Endothelial cell (in vitro differentiated cells): ENCODE measurements at places on chromosomes 1 and 21.
A peak's percentile ranks its signal among the peaks of the same experiment; 100 is the strongest.

GRCh38 chr1:168772428-168773060 lies 43.5 kb upstream of the DPT start:
- no peak for DNase-seq

GRCh38 chr1:25461849-25462248 lies 31.2 kb downstream of the MACO1 start:
- no peak for DNase-seq

DNA sequence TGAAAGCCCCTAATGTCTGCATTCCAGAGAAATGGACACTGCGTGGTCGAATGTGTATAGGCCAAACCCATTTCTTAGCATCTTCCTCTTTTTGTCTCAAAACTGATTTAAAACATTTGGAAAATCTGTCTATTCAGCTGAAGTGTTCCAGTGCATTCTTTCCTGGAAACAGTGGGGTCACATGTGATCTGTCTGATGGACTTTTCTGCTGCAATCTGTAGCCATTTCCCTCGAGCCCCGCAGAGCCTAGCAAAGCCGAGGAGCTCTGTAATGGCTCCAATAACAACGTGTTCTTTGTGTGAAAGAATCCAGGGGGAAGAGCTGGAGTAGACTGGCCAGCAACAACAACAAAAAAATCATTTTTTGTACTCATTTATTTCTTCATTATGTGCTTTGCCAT lies 329.3 kb downstream of the BARHL2 start:
- no peak for DNase-seq

DNA sequence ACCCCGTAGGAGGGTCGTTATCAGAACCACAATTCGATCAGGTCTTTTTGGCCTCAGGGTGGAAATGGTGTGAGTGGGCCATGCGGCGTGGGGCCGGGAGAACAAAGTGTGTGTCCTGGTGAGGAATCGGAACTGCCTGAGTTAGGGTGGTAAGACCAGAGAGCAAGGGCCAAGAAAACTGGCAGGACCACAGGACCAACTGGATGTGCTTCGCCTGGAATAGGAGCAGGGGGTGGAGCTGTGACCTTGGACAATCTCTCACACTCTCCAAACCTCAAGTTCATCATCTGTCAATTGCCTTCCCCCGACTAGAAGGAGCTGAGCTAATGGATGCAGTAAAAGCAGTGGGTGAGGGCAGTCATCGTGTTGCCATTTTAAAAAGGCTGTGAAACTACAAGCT lies 59.5 kb downstream of the NAV1 start:
- DNase-seq: no peak

GRCh38 chr1:2499986-2500596 lies 24.0 kb downstream of the PLCH2 start:
- DNase-seq: no peak

DNA sequence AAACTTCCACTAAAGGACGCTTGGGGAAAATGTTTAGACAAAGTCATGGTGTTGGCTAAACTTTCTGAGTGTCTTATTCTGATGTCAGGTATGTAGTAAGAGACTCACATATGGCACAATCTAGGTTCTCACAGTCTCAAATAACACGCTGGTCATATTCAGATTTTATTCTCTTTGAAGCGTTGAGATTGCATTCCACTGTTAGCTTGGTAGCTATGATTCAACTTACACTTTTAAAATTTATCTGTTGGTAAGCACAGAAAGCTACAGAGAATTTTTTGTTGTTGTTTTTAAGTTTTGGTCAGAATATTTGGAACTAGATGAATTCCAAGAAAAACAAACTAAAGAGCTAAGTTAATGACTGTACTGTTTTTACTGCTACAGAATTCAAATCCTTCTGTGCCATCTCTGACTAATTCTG lies 126.7 kb downstream of the PRRX1 start:
- DNase-seq: no peak

DNA sequence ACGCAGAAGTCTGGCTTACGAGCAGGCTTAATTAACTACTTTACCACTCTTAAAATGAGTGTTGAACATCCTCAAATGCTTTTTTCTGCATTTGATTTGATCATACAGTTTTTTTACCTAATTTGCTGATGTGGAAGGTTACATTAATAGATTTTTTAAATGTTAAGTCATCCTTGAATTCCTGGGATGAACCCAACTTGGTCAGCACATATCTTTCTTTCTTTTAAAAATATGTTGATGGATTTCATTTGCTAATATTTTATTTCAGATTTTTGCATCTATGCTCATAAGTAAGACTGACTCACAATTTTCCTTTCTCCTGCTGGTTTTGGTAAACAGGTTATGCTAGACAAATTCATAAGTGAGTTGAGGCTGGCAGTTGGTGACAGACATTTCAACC lies 82.9 kb downstream of the LHX4 start:
- DNase-seq: no peak

GRCh38 chr1:119736649-119737039 lies 24.9 kb downstream of the PHGDH start:
- DNase-seq: no peak

DNA sequence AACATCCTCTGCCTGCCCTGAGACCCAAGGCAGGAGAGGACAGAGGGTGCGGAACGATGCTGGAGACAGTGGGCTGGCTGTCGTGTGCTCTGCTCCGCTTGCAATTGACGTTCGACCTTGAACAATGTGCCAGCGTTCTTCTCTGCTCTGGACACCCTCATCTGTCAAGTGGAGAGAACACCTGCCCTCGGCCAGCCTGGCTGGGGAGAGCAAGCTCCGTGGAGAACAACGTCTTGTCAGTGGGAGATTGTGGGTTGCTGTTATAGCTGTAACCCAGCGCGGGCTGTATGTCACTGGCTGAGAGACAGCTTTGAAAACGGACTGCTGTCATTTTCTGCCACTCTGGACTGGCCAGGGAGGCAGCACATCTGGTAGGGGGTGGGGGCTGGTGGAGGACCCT lies 14.7 kb downstream of the KIAA1614 start:
- no peak for DNase-seq

DNA sequence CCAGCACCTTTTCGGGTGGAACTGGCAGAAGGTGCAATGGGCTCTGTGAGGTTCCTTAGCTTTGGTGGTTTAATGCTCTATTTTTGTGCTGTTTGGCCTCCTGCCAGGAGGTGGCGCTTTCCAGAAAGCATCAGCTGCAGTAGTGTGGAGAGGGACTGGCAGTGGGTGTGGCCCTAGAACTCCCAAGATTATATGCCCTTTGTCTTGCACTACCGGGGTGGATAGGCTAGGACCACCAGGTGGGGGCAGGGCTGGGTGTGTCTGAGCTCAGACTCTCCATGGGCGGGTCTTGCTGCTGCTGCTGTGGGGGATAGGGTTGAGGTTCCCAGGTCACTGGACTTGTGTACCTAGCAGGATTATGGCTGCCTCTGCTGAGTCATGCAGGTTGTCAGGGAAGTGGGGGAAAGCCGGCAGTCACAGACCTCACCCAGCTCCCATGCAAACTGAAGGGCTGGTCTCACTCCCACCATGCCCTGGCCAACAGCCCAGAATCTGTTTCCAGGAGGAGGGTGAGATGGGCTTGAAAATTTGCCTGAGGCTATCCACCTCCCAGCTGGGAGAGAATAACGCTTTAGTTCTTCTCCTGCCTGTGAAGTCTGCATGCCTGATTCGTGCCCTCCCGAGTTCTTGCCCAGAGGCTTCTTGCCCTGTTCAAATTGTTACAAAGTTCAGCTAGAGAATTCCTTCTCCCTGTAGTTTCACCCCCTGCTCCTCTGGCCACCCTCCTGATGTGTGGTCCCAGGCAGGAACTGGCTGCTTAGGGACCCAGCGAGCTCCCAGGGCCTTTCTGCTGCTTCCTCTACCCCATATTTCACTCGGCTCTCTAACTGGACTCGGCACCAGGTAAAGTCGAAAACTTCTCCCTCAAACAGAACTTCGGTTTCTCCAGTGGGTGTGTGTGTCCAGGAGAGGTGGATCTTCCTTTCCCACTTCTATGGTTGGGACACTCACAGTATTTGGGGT lies 76.5 kb upstream of the BTG3 start:
- no peak for DNase-seq

DNA sequence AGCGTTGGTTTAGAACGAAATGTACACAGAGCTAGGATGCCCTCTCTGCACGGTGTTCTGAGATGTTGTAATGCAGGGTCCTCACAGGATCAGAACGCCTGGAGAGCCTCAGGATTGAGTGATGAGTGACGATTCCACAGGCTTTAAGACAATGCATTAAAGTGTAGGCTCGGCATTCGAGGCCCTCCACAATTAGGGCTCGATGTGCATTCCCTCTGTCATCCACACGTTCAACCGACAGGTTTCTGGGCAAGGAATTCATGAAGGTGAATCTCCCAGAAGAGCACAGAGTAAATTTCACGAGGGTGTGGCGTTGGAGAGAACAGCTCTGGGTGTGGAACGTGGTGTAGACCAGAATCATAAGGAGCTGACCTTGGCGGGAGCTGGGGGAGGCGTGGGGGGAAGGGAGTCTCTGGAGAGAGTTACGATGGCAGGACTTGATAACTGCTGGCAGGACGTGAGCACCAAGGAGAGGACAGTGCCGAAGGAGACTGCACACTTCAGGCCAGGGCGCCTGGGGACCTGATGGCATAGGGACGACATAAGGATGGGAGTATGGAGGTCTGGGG lies 51.0 kb upstream of the EFHD2 start:
- no peak for DNase-seq

DNA sequence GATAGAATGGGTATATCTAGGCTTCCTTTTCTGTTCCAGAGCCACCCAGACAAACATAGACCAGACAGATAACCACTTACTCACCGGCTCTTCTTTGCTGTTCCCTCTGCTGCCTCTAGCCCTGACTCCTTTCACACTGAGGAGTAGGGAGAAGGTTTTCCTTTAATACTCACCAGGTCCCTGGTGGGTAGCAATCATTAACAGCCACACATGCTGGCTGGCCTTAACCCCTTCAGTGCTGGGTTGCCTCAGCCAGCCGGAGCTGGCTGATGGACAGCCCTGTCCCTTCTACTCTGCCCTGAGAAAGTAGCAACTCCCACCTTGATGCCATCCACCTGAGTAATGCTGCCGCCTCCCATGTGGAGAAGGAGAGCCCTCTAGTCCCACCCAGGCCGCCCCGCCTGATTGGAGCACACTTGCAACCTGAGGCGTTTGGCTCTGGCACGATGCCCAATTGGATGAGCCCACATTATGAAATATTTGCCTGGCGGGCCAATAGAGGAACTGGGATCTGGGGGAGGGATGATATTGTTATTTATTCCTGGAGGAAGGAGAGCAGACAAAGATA lies 71.6 kb downstream of the PLEKHA6 start:
- DNase-seq: no peak

GRCh38 chr1:219771080-219771479 lies 157.3 kb downstream of the SLC30A10 start:
- DNase-seq: no peak

DNA sequence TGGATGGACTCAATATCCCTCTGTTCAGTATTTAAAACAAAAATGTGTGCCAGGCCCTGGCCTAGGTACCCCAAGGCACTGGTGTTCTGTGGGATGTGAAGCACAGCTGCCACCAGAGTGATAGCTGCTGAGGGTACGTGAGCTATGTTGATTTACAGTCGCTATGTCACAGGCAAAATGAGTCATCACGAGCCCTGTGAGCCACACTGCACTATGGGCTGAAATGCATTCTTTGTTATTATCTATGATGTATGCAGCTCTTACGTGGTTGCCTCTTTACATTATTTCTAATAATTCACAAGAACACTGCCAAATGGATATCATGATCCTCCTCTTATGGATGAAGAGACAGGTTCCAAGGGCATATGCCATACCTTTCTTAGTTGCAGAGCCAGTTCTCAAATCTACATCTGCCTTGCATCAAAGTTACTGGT lies 2.1 kb downstream of the TEX38 start:
- DNase-seq: no peak

- DNase-seq: no peak
These were observed 165.8 kb upstream of the CAMK1G start for GRCh38 chr1:209417761-209418160.

- DNase-seq: no peak
These were observed 16.0 kb downstream of the ITPKB start for GRCh38 chr1:226722901-226723656.

DNA sequence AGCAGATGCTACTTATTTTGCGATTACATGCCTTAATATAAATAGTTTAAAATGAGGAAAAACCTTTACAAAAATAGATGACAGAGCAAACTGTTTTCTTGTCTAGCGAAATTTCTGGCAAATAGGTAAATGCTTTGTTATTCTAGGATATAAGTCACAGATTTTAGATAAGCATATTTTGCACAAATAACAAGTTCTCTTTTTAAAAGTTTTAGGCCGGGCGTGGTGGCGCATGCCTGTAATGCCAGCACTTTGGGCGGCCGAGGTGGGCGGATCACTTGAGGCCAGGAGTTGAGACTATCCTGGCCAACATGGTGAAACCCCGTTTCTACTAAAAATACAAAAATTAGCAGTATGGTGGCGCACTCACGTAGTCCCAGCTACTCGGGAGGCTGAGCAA lies 20.3 kb upstream of the ERRFI1 start:
- DNase-seq: no peak

GRCh38 chr1:66563094-66563800 lies 29.3 kb downstream of the SGIP1 start:
- DNase-seq: no peak

DNA sequence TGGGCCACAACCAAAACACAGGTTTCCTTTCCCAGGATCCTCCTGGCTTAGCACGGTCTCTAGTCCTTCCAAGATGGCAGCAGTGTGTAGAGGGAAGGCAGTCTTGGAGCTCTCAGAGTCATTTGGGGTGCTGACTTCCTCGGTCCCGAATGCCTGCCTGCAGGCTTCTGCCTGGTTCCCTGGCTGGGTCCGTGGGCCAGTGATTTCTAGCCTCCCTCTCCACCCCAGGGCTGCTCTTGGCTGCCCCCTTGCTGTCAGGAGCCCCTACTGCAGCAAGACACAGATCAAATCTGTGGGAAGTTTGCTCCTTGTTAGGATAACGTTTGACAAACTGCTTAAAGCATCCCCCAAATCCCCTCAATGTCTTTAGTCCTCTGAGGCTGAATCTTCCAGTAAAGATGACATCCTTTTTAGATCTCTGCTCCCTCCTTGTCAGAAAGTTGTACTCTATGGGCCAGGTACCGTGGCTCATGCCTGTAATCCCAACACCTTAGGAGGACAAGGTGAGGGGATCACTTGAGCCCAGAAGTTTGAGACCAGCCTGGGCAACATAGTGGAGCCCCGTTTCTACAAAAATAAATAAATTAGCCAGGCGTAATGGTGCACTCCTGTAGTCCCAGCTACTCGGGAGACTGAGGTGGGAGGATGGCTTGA lies 272.5 kb downstream of the RRAGC start:
- peak; percentile 73 for DNase-seq

DNA sequence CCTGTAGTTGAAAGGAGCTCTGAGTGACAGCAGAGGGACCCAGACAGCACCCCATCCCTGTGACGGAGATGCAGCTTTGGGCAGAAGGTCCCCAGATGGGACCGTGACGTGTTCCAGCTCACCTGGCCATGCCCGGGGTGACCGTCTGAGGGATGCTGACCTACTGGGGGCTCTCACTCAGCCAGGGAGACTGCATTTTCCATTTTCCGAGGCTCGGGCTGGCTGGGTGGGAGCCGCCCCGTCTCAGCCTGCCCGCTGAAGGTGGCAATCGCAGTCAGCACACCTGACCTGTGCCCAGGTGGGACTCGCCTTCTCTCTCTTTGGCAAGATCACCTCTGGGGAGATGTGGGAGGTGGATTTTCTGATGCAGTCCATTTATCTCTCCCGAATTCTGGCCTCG lies 127.2 kb downstream of the AJAP1 start:
- no peak for DNase-seq

- no peak for DNase-seq
These were observed 754.6 kb downstream of the MRPL39 start for GRCh38 chr21:24852610-24853195.
